Osteoblast (primary cell): ENCODE measurements at places on chromosomes 7 and 10. TPM values are rescaled to one million over a fixed set of nuclear protein-coding genes. Genes with fewer than 3 reads are reported as not detected.

GRCh38 chr7:1054861-1055450 is 10.6 kb downstream of the GPR146 start:
- DNase-seq, result no peak

DNA sequence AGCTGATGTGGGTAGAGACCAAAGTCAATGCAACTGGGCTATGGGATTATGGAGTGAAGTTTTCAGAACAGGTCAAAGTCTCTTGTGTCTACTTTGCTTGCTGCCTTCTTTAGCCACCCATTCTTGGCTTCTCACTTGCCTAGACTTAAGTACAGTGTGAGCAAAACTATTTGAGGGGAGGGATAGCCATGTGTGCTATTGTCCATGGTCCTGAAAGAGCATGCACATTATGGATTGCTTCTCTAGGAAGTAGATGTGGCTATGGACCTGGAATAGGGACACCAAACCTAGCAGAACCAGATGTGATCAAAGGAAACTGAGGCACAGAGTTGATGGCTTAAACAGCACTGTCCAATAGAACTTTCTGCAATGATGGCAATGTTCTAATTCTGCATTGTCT is 81.9 kb upstream of the ZNF800 start:
- no peak for DNase-seq

Gene SLC13A4
- total RNA-seq, result 0.36 and 0.88 TPM in 2 replicates

DNA sequence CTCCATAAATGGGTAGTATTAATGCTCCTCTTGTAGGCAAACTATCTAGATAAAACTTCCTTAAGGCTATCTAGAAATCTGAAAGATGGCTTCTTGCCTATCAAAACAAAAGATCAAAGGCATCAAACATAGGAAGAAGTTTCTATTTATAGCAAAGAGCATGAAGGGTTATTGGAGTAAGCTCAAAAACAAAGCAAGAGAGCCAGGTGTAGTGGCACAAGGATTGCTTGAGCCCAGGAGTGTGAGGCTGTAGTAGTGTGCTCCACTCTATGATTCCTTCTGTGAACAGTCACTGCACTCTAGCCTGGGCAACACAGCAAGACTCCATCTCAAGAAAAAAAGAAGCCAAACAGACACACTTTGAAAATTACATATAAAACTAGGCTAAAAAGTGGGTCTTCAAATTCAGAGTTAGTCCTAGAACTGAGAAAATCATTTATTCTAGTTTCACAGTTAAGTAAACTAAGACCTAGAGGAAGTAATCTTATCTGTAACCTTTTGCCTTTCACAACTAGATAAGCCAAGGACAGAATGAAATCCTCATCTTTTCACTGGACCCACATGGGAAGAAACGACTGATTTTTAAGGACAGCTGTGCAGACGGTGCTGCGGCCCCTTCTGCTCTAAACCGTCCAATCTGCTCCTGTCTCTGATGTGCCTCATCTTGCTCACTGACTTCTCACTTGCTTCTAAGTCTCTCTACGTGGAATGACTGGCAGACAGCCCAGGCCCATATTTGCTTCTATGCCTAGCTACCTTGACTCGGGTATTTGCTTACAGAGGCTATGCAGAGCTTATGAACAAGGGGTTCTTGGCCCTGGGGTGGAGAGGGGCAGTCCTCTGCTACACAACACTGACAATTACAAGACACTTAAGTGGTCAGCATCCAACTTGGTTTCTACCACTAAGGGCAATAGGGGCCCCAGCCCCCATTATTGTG is 50.0 kb downstream of the ESYT2 start:
- DNase-seq, result no peak
